ENCODE measurements at places on chromosomes 1 and 21.
A peak's percentile ranks its signal among the peaks of the same experiment; 100 is the strongest.

DNA sequence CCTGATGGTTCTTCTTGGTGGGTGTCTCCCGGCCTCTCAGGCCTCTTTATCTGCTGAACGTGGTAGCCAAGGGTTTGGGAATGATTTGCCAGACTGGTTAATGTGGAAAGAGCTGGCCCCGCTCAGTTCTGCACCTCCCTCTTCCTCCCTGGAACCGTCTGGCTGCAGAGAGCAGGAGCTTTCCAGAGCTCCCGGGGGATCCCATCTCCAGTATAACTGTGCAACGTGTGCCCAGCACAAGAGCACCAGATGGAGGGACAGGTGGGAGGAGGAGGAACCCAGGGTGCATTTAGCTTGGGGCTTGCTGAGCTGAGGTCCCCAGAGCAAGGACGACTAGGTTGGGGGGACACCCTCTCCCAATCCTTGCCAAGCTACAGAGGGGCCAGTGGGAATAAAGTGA lies 5.0 kb downstream of the TFF1 start:
- no peak for DNase-seq

DNA sequence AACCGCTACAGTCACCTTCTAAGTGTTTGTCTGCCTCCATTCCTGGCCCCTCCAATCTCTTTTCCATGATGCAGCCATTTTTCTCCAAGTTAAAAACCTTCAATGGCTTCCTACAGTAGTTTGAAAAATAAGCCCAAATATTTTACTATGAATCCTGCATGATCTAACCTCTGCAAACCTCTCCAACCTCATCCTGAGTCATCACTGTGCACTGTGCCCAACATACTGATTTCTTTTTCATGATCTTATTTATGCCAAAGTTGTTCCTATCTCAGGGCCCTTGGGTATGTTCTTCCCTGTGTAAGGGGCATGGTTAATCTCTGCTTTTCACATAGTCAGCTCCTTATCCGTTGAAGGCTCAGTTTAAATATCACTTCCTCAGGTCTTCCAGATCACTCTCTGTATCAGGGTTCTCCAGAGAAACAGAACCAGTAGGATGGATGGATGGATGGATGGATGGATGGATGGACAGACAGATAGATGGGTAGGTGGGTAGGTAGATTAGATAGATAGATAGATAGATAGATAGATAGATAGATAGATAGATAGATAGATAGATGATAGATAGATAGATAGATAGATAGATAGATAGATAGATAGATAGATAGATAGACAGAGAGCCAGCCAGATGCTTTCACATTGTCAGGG lies 18.1 kb upstream of the PTPN14 start:
- no peak for DNase-seq

DNA sequence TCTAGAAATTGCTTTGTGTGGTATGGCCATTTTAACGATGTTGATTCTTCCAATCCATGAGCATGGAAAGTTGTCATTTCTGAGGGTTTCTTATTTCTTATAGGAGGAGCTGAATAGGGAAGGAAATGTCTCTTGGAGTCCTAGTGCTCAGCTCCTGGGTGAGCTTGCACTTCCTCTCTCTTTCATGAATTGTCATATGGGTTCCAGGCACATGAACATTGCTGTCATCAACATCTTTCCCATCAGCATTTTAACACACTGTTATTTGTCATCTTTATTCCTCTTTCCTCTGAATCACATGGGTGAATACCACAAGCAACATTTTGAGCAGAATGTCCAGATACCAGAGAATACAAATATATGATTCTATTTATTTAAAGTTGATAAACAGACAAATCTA lies 23.4 kb downstream of the SLAMF6 start:
- no peak for DNase-seq

DNA sequence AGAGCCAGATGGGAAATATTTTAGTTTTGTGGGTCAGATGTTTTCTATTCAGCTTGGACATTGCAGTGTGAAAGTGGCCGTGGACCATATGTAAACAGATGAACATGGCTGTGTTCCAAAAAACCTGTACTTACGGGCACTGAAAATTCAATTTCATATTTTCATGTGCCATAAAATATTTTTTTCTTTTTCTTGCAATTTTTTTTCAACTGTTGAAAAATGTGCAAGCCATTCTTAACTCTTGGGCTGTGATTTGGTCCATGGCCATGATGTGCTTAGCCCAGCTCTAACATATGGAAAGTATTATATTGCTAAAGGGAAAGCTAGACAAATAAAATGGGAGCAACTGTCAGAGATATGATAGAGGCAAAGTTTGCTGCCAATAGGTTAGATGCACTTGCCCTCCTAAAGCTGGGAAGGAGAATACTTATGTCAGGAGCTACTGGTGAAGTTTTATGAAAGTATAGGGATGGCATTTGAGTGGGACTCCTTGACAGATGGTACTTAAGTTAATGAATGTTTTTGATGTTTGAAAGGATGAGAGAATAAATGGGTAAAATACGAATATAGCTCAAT lies 240.3 kb downstream of the RYR2 start:
- DNase-seq: no peak

DNA sequence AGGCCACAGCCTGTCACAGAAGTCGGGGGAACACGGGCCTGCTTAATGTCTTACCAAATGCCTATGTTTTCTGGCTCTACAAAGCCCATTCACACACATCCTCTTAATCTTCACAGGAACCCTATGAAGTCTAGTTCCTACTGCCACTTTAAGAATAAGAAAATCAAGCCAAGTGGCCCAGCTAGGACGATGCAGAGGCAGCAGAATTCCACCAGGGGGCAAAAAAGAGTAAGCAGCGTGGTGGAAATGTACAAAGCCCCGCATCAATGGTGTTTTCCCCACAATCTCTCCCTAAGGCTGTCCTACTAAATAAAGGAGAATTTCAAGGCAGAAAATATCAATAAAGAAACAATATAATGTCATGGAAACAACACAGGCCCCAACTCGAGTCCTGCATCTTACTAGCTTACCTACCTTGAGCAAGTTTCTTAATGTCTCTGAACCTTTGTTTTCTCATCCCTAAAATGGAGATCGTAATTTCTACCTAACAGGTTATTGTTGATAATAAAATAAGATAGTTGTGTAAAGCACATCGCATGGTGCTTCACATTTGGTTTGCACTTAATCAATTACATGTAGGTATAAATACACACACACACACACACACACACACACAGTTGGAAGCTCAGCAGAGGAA lies 21.4 kb downstream of the SEC16B start:
- peak; percentile 69 for DNase-seq

GRCh38 chr1:83970802-83971201 lies 28.1 kb downstream of the TTLL7 start:
- DNase-seq: no peak

DNA sequence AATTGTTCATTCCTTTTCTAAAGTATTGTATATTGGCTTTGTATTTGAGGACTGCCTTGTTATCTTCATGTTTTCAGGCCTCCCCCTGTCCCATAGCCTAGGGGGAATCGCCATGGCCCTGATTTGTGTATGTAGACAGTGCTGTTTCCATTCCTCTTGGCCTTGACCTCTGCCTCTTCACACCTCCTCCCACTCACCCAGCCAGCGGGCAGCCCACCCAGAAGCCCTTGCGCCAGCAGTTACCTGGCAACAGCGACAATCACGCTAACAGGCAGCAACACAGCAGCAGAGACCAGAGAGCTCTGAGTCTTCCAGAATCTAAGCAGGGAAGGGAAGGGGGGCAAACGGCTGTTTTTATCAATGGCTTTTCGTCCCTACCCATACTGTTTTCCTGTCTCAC lies 50.0 kb upstream of the NPL start:
- no peak for DNase-seq

DNA sequence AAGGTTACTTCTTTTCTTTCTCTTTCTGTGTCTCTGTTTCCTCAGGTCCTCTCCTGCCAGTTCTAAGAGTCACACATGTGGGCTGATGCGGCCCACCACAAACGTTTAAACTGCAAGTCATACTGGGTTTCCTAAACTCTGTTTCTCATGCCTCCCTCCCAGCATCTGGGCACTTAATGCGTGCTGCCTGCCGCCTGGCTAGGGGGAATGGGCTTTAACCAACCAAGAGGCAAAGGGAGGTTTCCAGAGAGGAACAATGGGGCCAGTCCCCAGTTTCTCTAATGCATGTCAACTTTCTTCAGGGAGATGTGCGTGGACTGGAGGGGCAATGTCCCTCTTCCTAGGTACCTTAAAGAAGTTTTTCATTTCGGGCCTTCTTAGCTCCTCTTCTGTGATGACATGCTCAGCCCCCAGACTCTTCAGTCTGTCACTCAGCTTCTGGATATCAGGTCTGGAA lies 19.9 kb upstream of the SRSF4 start:
- DNase-seq: no peak

GRCh38 chr1:65630855-65631254 lies 161.8 kb upstream of the PDE4B start:
- no peak for DNase-seq

- peak; percentile 57 for DNase-seq
These were observed 705 bp downstream of the KHDRBS1 start for GRCh38 chr1:32014199-32014947.

DNA sequence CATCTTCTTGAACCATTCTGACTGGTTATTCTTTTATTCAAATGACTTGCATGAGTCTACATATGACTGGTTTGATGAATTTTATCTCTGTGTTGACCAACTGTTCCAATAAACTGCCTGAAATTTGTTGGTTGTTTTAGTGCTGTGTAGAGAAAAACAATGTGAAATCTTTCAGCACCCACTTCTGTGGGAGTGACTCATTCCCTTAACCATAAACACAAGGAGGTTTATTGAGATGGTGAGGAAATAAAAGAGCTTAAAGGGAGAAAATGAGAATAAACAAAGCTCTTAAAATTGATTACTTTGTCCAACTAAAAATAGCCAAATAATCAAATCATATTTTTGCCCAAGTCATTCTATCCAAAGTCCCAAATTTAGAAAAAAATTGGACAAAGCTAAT lies 341.1 kb downstream of the TGFB2 start:
- no peak for DNase-seq

GRCh38 chr1:26237230-26237966 lies 3.4 kb downstream of the CEP85 start:
- DNase-seq: no peak

GRCh38 chr1:70205434-70206118 lies at the start of gene LRRC40:
Gene LRRC40, minus strand, starts transcription at chr1:70205579. Its CDS starts 39 bp downstream, at chr1:70205540.
- peak; percentile 88 for DNase-seq

DNA sequence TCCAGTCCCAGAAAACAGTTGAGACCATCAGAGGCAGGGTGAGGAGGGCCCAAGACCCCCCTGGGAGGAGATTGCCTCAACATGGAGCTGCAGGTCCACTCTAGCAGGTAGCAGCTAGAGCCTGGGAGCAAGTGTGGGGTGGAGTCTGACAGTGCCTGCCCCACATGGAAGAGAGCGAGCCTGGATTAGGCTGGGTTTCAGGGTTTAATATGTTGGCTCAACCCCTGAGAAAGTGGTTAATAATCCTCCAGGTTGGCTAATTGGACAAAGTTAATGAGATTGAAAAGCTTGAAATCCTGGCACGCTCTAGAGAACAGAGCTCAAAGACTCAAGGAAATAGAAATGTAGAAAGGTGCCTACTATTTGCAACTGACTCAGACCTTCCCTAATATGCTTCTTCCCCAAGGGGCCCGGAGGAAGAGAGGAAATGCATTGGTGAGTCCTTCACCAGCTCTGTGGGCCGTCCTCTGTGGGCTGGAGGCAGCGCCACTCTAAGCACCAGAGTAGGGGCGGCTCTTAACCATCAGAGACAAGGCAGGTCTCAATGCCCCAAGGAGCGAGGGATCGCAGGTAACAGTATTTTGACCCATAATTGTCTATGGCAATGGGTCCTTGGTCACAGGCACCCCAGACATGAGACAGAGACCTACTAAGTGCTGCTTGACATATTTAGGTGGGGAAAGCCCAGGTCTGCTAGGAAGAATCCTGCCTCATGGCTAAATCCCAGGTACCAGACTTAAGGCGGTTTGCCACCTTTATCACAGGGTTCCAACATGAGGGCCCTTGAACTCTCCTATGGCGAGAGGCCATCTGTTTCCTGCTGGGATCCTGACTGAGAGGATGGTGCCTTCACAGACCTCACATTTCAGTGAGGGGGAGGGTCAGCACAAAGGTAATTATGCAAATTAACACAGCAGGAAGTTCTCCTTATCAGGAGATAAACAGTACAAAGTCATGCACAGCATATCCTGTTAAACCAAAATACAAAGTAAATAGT lies 33.8 kb downstream of the RSPH1 start:
- no peak for DNase-seq

GRCh38 chr1:235649368-235650163 lies at the start of gene GNG4:
Gene GNG4, minus strand, starts transcription at chr1:235649784. Its CDS starts 65,946 bp downstream, at chr1:235583838.
- DNase-seq: peak; percentile 5

DNA sequence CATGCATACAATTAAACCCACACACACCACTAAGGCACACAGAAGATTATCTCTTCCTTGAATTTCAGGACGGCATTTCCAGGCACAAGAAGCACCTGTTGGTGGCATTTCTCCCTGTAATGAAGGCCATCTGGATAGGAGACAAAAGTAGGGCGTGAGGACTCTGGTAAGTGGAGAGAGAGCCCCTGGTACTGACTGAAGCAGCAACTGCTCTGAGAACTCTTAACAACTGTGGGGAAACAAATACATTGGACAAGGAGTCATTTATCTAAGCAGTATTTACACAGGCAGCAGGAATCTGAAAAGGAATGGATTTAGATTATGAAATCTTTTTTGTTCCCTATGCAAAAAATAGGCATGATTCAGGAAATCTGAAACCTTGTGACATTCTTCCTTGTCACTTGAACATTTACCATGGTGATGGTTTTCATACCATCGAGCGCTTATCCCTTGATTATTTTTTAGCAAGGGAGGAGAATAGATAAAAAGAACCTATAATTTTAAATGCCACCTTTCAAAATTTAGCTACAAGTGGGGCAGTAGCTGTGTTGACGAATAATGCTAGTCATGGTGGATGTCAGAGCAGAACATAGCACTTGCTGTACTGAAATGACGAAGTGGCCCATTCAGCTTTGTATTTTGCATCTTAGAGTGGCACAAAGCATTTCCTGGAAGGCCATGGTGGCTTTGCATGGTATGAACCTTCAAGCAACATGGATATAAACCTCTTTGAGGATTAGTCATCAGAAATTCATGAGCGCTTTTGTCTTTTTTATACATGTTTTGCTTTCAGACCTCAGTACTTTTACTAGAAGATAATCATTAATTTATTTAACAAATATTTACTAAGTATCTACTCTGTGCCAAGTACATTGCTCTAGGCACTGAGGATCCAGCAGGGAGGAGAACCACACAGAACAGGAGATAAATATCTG lies 362.0 kb downstream of the ADGRL2 start:
- DNase-seq: no peak

GRCh38 chr1:221696027-221696426 lies 45.9 kb downstream of the DUSP10 start:
- no peak for DNase-seq

DNA sequence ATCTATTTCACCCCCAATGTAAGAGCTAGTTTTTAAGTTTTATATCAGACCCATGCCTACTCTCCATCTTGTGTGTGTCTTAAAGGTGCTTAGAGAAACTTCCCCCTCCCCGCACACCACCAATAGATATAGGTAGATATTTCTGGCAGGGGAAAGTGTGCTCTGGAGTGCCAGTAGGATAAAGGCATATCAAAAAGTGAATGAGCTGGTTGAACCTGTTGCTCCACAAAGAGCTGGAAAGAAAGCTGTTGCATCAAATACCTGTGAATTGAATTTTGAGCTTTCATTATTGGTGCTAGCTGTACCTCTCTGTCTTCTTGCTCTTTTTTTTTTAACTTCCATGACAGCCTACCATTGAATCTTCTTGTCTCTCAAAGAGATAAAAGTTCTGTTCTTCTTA lies 32.8 kb downstream of the ARID1A start:
- DNase-seq: no peak
